ENCODE measurements at places on chromosomes 11 and 22.

DNA sequence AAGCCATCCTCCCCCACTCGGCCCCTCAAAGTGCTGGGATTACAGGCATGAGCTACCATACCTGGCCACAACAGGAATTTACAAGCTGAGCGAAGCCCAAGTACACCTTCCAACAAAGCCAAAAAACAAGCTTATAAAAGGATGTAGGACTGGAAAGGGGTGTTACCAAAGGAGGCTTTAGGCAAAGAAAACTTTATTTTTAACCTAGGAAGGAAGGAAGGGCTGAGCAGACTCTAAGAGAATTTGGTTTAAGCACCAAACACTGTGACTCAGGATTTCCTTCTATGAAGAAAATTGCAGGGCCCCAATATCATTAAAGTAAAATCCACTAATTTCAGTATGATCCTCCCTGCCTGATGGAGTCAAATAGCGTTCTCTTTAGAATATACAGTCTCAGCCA lies 12.1 kb downstream of the DENND5A start:
- no peak for DNase-seq

DNA sequence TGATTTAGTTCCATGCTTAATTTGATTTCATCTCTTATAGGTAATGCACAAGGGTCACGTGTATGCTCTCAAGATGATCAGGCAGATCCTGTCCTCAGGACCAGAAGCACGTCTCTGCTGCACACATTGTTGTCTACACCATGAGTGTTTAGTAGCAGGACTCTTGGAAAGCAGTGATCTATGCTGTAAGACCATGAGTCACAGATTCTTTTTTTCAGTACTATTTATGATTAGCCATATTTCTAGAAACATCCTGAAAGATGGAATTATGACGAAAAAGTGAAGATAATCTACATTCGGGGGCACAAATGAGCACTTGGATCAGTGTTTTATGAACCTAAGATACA lies 29.6 kb downstream of the ZBED4 start:
- no peak for DNase-seq

DNA sequence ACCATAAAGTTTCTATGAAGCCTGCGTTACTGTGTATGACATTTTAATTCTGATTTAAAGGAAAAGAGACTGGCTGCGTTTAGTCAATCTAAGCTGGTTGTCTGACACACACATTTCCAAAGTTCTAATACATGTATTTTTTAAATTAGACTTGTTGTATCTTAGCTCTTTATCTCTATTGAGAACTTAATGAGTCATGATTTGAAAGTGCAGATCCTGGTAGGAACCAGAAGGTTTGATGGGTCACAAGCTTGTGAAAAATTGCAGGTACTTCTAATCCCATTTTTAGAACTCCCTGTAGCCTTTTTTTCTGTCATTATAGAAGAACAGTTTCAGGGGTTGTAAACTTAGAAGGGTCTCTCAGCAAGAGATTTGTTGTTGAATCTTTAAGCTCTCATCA lies 210.3 kb downstream of the DDX10 start:
- no peak for DNase-seq

DNA sequence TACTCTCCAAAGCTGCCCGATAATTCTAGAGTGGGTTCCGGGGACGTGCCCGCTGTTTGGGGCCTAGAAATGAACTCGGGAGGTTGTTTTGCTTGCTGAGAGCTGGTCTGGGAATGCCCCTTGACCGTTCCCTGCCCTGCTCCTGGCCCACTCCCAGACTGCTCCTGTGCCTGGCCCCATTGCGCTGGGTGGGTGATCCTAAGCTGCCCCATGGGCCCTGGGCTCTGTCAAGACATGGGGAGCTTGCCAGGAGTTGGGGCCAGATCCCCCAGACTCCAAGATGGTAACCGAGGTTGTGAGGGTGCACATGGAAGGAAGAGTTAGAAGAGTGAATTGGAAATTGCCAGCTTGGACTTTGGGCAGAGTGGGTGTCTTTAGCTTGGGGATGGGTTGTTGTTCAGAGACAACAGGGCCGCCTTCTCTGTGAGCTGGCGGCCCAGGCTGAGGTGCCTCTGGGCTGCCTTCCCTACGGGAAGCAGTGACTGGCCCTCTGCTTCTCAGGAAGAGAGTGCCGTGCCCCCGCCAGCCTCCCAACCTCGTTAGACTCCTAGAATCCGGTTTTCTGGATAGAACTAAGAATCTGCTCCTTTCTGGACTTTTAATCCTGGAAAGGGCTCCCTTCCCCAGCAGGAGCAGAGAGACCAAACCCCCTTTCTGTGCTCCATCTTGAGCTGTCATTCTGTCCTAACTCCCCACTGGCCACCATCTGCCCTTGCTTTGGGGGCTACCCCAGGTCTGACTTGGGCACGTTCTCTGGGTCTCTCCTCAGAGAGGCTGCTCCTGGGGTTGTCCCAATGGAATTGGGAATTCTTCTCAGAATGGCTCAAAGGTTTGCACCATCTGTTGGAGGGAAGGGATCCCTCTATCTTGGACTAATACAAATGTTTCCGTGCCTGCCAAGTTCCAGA lies 1.8 kb downstream of the ST3GAL4 start:
- DNase-seq, result no peak

DNA sequence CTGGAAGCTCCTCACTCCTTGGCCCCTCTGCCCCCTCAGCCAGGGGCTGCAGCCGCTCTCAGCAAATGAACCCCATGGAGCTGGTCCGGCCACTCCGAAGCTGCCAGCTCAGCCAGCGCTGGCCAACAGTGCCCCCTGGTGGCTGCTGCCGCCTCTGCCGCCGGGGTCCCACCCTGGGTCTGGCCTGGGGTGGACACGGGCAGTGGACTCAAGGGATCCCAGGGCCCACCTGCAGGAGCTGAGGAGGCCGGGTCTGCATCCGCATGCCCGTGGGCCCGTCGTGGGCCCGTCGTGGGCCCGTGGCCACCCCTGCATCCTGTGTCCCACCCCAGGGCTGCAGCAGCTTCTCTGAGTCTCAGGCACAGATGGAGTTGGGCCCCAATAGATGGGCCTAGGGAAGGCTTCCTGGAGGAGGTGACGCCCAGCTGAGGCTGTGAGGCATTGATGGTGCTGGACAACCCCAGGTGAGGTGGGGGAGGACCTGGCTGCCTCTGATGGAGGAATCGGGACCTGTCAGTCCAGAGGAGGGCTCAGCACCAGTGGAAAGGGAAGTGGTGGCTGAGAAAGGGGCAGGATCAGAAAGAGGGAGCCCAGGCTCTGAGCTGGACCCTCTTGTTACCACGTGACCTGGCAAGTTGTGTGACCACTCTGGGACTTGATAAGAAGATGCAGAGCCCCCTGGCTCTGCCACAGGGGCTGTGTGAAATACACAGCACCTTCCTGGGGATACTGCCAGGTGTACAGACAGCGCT lies 522.3 kb downstream of the BRD1 start:
- no peak for DNase-seq

DNA sequence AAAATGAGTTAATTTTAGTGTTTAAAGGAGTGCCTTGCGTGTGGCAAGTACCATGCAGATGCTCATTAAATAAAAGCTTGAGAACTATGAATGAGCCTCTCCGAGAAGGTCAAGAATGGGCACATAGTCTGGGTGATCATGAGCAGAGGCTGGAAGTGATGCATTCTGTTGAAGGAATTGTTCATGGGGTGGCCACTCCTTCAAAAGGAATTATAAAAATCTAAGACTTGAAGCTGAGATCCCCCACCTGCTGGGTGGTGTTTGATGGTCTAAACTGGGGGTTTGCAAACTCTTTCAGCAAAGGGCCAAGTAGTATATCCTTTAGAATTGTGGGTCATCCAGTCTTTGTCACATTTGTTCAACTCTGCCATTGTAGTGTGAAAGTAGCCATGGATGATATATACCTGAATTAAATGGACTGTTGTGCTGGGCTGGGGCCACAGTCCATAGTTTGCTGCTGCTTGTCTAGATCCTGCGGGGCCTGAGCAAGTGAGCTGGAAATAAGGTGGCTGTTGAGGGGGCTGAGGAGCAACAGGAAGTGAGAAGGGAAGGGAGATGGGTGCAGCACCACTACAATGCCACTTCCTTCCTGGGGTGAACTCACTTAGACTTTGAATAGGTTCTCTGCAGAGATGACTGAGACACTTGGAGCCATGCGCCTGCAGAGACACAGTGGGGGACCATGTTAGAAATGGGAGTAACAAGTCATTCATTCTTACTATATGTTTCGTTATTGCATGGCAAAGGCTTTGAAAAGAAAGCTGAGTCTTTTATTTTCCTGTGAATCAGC lies 179.0 kb downstream of the SNX19 start:
- no peak for DNase-seq

DNA sequence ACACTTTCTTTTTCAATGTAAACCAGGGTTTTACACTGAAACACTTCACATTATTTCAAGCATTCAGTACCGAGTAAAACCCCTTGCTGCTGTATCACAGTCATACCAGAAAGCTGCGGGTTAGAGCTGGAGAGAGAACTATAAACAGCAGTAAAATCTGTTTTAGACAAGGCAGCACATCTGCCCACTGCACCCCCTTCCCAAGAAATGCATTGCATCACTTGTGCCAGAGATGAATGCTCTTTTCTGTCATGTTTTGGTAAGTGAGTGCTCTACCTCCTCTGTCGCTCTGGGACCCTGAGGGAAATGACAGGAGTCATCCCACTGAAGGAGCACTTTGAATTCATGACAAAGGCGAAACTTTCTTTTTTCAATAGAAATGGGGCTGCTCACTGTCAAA lies 107.2 kb downstream of the MAML2 start:
- no peak for DNase-seq

DNA sequence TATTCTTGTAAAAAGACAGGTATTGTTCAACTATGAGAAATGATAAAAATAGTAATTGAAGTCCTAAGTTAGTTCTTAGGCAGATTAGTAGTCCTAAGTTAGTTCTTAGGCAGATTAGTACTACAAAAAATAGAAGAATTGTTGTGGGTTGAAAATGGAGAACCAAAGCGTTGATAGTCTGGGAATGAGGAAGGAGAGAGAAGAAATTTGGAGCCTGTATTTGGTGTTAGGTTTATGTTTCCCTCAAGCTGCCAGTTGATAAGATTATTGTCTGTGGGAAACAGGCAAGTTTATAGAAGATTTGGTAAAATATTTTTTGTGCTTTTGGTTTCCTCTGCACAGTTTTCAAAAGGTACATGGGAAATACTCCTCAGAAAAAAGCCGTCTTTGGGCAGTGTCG lies 3.6 kb downstream of the BCO2 start:
- DNase-seq, result no peak

DNA sequence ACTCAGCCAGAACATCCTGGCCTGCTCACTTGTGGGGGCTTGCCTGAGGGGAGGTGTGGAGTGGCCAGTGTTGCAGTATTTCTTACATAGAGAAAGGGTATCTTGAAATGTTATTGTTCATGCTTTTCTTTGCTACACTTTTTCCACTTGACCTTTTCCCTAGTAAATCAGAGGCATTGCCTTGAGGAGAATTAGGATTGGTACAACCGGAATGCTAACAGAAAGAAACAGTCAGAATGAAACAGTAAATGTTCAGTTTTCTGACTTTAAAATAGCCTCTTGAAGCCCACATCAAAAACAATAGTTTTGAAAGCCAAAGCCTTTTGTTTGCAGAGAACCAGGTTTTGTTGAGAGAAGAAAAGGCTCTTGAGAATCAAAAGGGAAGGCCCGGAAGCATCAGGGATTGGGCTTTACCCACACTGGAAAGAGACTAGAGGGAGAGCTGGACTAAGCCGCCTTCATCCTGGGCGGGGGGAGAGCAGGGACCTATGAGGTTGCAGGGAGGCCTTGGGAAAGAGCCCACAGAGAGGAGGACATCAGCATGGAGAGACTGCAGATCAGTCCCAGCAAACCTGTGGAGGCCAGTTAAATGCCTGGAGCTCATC lies 12.4 kb downstream of the ADM start:
- no peak for DNase-seq
